ENCODE measurements at places on chromosomes 11 and 22.

DNA sequence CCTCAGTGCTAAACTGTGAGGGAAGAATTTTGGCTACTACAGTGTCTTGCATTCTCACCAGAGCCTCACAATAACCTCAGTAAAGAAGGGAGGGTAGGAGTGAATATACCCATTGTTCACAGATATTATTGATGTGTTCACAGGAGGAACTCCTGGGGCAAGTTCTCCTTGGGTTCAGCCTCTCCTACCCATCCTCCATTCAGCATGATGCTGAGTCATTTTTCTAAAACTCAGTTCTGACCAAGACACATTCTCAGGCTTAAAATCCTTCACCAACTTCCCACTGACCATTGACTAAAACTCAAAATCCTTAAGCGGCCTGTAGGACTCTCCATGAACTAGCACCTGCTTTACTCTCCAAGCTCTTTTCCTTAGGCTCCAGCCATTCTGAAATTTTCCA is 48.7 kb downstream of the SYTL2 start:
- DNase-seq: no peak

DNA sequence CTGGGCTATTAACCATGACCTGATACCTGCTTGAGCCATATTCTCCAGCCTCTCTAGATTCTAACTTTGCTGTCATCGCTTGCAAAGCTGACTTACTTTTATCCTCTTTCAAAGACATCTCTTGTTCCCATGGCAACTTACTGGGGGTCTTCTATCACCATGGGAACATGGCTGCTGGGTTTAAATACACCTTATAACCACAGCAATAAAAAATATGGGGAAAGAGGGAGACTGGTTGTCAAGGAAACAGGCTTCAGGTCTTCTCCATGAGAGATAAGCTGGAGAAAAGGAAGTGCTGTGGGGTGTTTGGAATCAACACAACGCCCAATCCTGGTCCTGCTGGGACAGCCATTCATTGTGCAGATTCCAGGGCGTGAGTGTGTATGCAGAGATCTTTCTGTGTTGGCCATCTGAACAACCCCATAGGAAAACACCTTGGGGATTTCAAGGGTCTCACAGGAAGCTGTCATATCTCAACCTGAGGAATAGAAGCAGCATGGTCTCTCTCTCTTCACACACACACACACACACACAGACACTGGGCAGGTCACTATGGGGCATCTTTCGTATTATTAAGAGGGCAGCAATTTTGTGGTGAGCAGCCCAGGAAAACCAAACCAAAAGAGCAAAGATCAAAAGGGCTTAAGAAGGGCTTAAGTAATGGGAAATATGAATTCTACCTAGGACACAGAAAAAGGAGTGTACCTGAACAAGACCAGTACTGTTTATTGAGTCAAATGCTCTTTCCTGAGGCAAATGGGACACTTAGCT is 344.7 kb upstream of the NCAM1 start:
- DNase-seq: no peak

DNA sequence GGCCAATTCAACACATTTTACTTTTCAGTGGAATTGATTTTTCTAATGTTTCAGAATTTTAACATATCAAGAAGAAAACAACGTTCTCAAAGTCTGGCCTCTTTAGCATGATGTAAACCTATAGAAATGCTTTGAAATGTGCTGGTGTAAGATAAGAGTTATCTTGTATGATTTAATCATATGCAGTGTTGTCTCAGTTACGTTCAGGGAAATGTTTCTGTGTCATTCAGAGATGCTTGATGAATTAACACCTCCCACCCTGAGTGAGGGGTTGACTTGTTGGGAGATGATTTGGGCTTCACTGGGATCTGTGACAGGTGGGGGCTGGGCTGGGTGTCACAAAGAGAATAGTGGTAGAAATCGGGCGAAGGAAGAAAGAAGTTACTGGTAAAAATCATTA is 15.7 kb upstream of the MYO18B start:
- no peak for DNase-seq

GRCh38 chr22:22673628-22674027 is 29.2 kb downstream of the GGTLC2 start:
- DNase-seq: no peak

DNA sequence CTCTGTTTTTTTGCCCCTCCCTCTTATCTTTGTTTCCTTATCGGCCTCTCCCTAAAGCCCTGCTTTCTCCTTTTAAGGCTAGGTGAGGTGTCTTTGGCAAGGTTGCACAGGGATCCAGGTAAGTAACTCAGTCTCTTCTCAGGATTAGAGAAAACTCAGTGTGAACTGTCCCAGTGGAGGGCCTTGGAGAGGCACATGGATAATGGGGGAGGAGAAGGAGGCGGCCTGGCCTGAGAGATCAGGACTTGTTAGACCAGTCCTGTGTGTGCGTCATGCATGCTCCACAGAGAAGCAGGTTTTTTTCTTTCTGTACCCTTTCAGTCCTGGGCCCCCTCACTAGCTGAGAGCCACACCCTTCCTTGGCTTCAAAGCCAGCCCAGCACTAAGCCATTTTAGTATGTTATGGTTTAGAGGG is 19.9 kb downstream of the CTNND1 start:
- no peak for DNase-seq

GRCh38 chr11:75500742-75501141 is 25.0 kb downstream of the GDPD5 start:
- DNase-seq: no peak

DNA sequence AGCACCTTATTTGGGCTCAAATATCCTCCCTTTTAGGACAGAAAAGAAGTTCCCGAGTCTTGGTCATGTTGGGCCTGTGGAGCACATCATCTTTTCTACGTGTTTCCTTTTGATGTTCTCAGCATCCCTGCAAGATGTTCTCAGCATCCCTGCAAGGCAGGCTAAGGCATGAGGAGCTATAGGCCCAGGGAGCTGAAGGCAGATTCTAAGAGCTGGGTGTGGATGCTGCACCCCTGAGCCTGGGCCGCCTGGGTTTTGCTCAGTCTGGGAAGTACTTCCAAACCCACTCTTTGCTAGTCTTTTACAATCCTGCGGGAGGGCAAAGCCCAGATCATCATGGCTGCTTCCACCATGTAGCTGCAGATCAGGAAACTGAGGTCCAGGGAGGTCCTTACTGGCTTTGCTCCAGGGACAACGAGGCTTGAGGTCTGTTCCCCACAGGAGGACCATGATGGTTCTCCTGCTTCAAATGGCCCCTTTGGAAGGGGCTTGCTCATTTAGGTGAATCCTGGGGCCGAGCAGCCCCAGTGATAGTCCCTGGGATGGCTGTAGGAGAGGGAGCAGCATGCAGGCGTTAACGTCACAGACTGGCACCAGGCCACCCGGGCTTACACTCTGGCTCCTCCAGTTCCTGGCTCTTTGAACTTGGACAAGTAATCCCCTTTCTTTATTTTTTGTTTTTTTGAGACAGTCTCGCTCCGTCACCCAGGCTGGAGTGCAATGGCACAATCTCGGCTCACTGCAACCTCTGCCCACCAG is 10.6 kb downstream of the LRRC75B start:
- DNase-seq: no peak

DNA sequence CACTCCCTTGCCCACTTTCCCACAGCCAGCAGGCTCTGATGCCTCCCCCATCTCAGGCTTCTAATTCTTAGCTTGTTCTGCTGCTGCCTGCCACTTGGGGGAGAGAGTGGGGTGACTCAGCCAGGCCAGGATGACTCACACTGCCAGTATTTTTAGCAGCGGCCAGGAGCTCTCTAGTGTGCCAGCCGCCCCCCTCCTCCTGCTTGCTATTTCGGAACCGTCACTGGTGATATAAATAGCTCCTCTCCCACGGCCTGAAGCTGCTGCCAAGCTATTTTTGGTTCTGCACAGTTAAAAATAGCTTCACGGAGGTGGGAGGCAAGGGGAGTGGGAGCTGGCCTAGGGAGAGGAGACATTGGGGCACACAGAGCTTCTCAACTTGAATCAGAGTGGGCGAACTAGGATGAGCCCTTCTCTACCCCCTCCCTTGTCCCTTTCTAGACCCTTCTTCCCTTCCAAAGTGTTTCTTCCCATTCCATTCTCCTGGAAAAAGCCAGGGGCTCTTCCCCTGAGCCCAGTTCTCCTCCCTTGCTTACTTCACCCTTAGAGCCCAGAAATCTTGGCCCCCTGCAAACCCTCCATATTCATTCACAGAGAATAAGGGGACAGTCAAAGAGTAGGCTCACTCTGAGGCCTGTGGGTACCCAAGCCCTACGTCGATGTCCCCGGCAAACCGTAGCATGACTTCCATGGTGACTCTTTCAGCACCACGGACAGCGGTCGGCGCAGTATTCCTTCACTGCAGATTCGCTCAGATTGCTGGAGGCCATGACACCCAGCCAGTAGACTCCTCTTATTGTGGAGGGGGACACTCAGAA is 2.5 kb upstream of the NPAS4 start:
- peak; percentile 45 for DNase-seq

DNA sequence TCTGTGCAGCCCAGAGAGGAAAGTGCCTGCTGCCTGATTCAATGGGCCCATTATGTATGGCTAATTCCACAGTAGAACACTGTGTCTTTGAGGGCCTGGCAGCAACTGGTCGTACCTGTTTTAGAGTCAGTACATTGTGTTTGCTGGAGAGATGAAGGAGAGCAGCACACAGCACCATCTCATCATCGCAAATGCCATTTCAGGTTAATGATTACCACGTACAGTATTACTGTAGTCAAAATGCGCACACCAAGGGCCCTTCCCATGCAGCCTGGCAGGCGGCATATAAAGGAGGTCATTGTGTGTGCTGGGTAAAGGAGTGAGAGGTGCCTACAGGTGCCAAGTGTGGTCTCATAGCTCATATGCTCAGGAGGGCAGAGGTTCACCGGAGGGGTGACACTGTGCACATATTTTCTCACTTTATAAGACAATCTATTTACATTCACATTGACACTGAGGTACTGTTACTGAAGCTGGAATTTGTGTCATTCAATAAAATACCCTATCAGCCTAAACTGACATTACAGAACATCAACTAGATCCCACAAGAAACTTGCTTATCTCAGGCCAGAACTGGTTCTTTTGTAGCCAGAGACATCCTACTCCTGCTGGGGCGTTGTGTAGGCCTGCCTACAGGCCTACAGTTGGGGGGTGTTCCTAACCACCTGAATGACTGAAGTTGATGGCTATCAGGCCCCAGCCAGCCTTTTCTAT is 90.4 kb downstream of the APIP start:
- no peak for DNase-seq

GRCh38 chr11:5719703-5720495 is 16.3 kb upstream of the OR56B1 start:
- no peak for DNase-seq

DNA sequence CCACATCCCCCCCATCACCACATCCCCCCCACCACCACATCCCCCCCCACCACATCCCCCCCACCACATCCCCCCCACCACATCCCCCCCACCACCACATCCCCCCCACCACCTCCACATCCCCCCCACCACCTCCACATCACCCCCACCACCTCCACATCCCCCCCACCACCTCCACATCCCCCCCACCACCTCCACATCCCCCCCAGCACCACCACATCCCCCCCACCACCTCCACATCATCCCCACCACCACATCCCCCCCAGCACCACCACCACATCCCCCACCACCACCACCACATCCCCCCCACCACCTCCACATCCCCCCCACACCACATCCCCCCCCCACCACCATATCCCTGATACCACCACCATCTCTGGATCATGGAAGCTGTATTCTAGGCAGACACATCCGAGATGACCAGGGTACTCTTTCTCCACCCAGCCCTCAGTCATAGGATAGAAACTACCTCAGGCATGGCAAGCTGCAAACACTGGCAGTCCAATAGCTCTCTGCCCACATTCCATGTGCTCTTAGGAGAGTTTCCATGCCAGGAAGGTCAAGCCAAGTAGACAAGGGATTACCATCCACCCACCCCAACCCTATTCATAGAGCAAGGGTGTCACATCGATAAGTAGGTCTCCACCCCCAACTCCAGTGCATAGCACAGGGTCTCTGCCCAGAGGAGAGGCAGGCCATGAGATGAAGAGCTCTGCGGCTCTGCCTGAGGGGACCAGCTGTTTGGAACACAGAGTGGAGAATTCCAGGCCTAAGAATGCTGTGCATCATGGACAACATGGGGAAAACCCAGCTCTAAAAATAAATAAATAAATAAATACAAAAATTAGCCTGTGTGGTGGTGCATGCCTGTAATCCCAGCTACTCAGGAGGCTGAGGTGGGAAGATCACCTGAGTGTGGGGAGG is 33.0 kb upstream of the TEAD1 start:
- DNase-seq: no peak

DNA sequence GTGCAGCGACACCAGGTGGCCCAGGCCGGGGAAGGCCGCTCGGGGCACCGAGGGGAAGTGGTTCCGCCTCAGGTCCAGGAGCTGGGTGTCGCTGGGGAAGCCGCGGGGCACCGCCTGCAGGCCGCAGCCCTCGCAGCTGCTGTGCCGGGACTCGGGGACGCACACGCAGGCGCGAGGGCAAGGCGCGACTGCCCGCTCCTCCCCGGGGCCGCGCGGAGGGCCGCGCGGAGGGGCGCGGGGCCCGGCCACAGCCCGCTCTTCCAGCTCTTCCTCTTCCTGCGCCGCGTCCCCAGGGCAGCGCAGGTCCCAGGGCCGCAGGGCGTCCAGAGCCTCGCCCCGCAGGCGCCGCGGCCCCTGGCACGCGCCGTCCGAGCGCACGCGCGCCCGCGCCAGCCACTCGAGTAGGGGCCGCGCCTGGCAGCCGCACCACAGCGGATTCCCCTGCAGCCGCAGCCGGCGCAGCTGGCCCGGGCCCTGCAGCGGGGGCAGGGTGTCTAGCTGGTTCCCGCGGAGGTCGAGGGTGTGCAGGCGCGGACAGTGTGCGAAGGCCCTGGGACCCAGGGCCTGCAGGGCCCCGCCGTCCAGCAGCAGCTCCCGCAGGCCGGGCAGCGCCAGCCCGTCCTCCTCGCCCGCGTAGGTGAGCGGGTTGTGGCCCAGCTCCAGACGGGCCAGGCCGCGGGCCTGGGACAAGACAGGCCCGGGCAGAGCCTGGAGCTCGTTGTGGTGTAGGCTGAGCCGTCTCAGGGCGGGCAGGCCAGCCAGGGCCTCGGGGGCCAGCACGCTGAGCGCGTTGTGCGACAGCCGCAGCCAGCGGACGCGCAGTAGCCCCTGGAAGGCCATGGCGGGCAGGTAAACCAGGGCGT is 2.8 kb downstream of the CHADL start:
- DNase-seq: peak; percentile 59

DNA sequence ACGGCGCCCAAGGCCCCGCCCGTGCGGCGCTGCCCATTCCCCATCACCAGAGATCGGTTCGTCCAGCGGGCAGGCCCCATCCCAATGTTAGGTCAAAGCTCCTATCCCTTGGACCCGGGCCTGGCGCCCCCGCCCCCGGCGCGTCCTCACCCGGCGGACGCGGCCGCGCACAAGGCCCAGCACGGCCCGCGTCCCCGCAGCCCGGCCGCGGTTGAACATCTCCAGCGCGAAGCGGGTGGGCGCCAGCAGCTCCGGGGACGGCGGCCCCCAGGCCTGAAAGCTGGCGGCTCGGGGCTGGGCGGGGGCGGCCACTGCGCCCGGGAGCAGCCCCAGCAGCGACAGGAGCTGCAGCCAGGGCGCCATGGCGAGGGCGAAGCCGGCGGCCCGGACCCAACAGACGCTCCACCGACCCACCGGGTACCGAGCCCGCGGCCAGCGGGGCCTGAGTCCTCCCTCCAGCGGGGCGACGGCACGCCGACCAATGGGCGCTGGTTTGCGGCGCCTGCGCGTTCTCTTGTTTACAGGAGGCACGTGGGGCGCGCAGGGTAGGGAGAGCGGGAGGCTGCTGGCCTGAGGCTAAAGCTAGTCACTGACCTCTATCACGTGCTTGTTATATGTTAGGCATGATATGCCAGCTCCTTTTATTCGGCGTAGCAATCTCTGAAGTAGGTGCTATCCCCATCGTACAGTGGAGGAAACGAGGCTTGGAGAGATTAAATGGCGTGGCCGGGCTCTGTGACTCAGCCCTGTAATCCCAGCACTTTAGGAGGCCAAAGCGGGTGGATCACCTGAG is at the start of gene CTSF:
TSS of gene CTSF (minus strand) at position 483 of the 793 bp plus-strand sequence. CDS start at position 363, 120 bp downstream.
- peak; percentile 61 for DNase-seq

- peak; percentile 28 for DNase-seq
Observed at GRCh38 chr11:118304568-118305248, at the start of gene CD3E. Gene CD3E, plus strand, starts transcription at chr11:118304730. Its CDS starts 223 bp downstream, at chr11:118304953.

All from stimulated activated CD4-positive, alpha-beta T cell treated with anti-CD3 and anti-CD28 coated beads, TNF-alpha, amount 100 ng/mL, for 1 hour (primary cell).